ENCODE measurements at places on chromosomes 4 and X. TPM values are rescaled to one million over a fixed set of nuclear protein-coding genes. Genes with fewer than 3 reads are reported as not detected.

GLUD2 gene
- 2.5 TPM for total RNA-seq

MCUB gene
- 152 TPM for total RNA-seq

PNMA3 gene
- total RNA-seq: not detected

GRCh38 chrX:137792214-137792613, 226.3 kb downstream of the ZIC3 start:
- no peak for DNase-seq

DNA sequence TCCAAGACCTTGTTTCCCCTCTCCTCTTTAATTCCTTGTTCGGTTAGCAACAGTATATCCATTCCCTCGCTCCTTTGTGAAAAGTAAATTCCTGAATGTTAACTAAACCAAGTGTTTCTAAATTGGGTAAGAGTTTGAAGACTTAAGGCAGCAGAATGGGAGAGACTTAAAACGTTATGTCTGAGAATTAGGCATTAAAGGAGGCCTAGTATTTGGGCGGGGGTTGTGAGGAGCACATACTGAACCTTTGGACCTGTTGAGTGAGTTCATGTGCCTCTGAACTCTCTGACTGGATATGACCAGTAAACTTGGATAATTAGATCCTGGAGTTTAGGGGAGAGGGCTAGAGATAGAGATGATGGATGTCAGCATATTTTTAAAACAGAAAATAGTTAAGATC, 1.2 kb downstream of the MSMO1 start:
- DNase-seq: no peak

DNA sequence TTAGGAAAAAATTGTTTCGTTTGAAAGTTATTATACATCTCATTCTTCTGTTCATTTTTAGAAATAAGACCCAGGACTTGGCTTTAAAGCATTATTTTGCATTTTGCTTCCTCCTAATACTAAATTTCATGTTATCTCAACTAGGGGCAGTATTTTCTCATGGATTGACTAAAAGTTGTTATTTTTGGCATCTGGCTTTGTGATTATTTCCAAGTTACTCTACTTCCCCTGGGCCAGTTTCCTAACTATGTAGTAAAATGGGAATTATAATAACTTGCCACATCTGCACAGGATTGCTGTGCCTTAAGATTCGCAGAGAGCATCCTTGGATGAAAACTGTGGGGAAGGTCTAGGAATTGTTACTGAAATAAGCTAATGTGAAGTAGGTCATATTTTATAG, 3.0 kb downstream of the RBPJ start:
- DNase-seq: no peak

Data from A172 (cell line).